CD14-positive monocyte (primary cell): ENCODE measurements at places on chromosomes 1 and 21. TPM values are rescaled to one million over a fixed set of nuclear protein-coding genes. Genes with fewer than 3 reads are reported as not detected.

KRTAP12-1 gene
- not detected for polyA plus RNA-seq

FABP3 gene
- not detected for polyA plus RNA-seq

SYT14 gene
- polyA plus RNA-seq: not detected

ITGB2 gene
- 1,470 TPM for polyA plus RNA-seq

PLPPR4 gene
- polyA plus RNA-seq: not detected in 2 replicates

CCDC17 gene
- not detected for polyA plus RNA-seq

LCE2A gene
- polyA plus RNA-seq: not detected in 2 replicates

PLA2G5 gene
- polyA plus RNA-seq: not detected

GJB5 gene
- polyA plus RNA-seq: 0.12 TPM

CD46 gene
- polyA plus RNA-seq: 210 TPM

NHLH1 gene
- 0.46 and 1.0 TPM in 2 replicates for polyA plus RNA-seq

ESRRG gene
- not detected for polyA plus RNA-seq

TNFRSF4 gene
- polyA plus RNA-seq: 0.05 and 0.08 TPM in 2 replicates

FCGR1A gene
- polyA plus RNA-seq: 79.7 TPM

GBP4 gene
- polyA plus RNA-seq: 17.4 TPM

IQCC gene
- 0.18 TPM for polyA plus RNA-seq

PIGR gene
- polyA plus RNA-seq: not detected

TNFRSF8 gene
- polyA plus RNA-seq: 10.9 and 13.8 TPM in 2 replicates

DIRAS3 gene
- polyA plus RNA-seq: not detected

MYOC gene
- not detected for polyA plus RNA-seq

SYCP1 gene
- not detected in 2 replicates for polyA plus RNA-seq

EFCAB14 gene
- 15.7 and 31.4 TPM in 2 replicates for polyA plus RNA-seq

TMPRSS3 gene
- polyA plus RNA-seq: not detected in 2 replicates

IL24 gene
- polyA plus RNA-seq: 0.16 TPM in 1 of 2 replicates, not detected in the other

TBX15 gene
- polyA plus RNA-seq: not detected

LRRC53 gene
- not detected for polyA plus RNA-seq

DMRTA2 gene
- not detected for polyA plus RNA-seq

LDLRAP1 gene
- polyA plus RNA-seq: 11.1 and 12.8 TPM in 2 replicates

OR2T35 gene
- not detected in 2 replicates for polyA plus RNA-seq

NUAK2 gene
- 21.9 TPM for polyA plus RNA-seq

KCNJ9 gene
- polyA plus RNA-seq: not detected in 2 replicates

SLC16A4 gene
- 0.13 and 0.15 TPM in 2 replicates for polyA plus RNA-seq

KDF1 gene
- not detected for polyA plus RNA-seq

S100A7 gene
- not detected in 2 replicates for polyA plus RNA-seq

ST6GALNAC5 gene
- not detected in 2 replicates for polyA plus RNA-seq

SNAPIN gene
- 30.7 and 36.6 TPM in 2 replicates for polyA plus RNA-seq

IL12RB2 gene
- polyA plus RNA-seq: not detected

PMF1 gene
- polyA plus RNA-seq: 83.7 and 101 TPM in 2 replicates

SAMSN1 gene
- 31.0 TPM for polyA plus RNA-seq

PIGP gene
- polyA plus RNA-seq: 3.8 and 8.8 TPM in 2 replicates

RCSD1 gene
- polyA plus RNA-seq: 116 and 120 TPM in 2 replicates
